ENCODE measurements at places on chromosomes 5 and 9. TPM values are rescaled to one million over a fixed set of nuclear protein-coding genes. Genes with fewer than 3 reads are reported as not detected.

- no peaks in the 10 kb centered on the region for H3K27me3 ChIP-seq
- no peak overlapping the region for H3K4me3 ChIP-seq
- no peak overlapping the region for H3K27ac ChIP-seq
- DNase-seq: no peak
These were observed 4.7 kb upstream of the FSD1L start for GRCh38 chr9:105443121-105443520.

The ADGRV1 gene
- total RNA-seq: 1.8 TPM

The NUDCD2 gene
- total RNA-seq: 1.2 TPM

- no peak overlapping the region for H3K4me3 ChIP-seq
- H3K27ac ChIP-seq: no peak overlapping the region
- H3K36me3 ChIP-seq: no peaks in the 10 kb centered on the region
- DNase-seq: no peak
These were observed 49.4 kb downstream of the MEF2C start for GRCh38 chr5:88833371-88834130.

GRCh38 chr5:39131210-39132127, 57.3 kb upstream of the RICTOR start:
- H3K4me1 ChIP-seq: no peaks in the 10 kb centered on the region
- no peak overlapping the region for H3K27ac ChIP-seq
- H3K36me3 ChIP-seq: no peaks in the 10 kb centered on the region
- H3K4me3 ChIP-seq: no peak overlapping the region

The FOXD4L4 gene
- not detected for total RNA-seq

DNA sequence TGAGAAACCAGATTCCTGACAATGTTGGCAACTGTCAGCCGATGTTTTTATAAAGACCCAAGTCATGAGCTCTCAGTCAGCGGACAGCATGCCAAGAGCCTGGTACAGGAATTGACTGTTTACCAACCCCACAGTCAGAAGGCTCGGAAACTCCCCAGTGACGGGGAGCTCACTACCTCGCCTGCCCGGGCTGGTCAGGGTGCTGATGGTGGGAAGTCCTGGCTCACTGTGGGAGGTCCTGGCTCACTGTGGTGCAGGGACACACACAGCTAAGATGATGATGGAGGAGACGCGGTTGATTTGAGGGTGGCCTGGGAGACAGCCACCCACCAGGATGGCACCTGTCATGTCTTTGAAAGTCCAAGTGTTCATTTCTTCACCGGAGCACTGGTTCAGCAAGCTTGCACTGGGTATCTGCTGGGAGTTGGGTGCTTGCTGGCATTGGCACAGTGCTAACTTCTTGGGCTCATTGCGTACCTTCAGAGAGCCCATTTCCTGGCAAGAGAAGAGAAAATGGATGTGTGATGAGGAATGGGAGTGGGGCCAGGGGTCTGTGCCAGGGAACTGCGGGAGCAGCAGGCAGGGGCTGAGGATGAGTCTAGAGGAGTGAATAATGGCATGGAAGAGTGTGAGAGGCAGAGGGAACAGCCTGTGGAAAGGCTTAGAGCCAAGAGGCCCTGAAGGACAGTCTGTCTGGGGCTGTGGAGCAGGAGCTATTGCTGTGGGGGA, 15.3 kb downstream of the ASS1 start:
- H3K4me1 ChIP-seq: peaks cover 11% of the 10 kb centered on the region
- no peak for DNase-seq
- no peak overlapping the region for H3K4me3 ChIP-seq
- no peak overlapping the region for H3K27ac ChIP-seq
- peaks cover 36% of the 10 kb centered on the region for H3K36me3 ChIP-seq

The MAT2B gene
- 26.8 TPM for total RNA-seq

DNA sequence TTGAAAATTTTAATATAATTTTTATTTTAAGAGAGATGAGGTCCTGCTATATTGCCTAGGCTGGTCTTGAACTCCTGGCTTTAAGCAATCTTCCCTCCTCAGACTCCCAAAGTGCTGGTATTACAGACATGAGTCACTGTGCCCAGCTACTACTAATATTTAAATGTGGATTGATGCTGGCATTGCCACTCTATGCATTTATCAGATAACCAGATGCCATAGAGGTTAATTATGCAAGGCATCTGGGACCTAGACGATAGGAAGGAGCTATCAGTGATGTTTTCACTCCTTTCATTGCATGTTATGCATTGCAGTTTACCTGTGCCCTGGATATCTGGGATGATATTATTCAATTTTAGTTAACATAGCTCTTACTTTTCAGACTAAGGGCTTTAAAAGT, 127.0 kb downstream of the RPS23 start:
- no peak overlapping the region for H3K27ac ChIP-seq
- DNase-seq: no peak
- H3K4me3 ChIP-seq: no peak overlapping the region

The SNAPC4 gene
- 5.8 TPM for total RNA-seq

DNA sequence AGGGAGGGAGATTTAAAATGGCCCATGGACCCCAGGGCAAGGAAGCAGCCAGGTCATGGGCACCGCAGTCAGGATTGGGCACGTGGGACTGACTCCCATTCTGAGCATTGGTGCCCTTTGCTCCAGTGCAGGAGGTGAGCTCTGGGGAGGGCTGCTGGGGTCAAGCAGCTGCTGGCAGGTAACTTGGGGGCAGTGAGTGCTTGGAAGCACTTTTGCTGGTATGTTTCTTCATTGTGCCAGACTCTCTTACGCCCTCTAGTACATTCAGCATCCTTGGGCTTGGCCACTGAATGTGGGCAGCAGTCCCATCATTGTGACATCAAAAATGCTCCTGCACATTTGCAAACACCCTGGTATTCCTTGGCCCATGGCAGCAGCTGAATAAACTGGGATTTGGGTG, 32.7 kb downstream of the PRRC2B start:
- H3K27me3 ChIP-seq: no peaks in the 10 kb centered on the region
- no peaks in the 10 kb centered on the region for H3K36me3 ChIP-seq
- no peak overlapping the region for H3K4me3 ChIP-seq
- H3K4me1 ChIP-seq: peaks cover 46% of the 10 kb centered on the region
- DNase-seq: no peak
- no peak overlapping the region for H3K27ac ChIP-seq

DNA sequence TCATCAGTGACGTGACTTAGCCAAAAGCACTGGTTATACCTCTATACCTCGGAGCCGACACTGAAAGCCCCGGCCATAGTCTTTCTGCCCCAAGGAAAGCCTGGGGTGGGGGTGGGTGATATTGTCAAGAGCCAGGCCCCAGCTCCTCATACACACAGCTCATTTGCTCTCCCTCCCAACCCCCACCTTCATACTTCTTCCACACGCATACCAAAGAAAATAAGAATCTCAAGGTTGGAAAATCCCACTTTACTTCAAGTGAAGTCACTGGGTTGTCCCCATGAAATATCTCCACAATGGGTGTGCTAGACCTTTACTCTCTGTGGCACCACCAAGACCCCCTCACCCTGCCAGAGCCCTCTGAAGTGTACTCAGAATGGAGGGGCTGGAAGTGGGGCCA, 27.1 kb upstream of the MGAT1 start:
- peak overlapping the region; percentile 99 for H3K27ac ChIP-seq
- H3K27me3 ChIP-seq: no peaks in the 10 kb centered on the region
- peaks cover 49% of the 10 kb centered on the region for H3K4me1 ChIP-seq
- no peak for DNase-seq

DNA sequence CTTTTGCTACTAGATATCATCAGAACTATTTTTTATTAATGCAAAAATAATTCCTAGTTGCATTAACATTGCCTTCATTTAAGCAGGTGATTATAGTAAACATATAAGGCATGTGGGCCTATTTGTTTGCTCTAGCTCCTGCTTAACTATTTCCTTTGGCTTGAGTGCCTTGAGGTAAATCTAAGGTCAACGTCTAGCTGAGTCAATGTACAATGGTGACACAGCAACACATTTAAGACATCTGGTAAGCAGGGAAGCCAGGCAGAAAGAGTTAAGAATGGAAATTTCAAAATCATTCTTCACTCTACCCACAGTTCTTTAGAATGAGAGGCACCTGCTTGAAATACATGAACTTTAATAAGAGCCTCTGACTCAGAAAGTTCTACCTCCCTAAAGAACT, 111.9 kb upstream of the FST start:
- H3K4me1 ChIP-seq: no peaks in the 10 kb centered on the region
- H3K27ac ChIP-seq: no peak overlapping the region
- no peaks in the 10 kb centered on the region for H3K36me3 ChIP-seq
- H3K27me3 ChIP-seq: no peaks in the 10 kb centered on the region
- peak; percentile 25 for DNase-seq

- H3K36me3 ChIP-seq: no peaks in the 10 kb centered on the region
- no peaks in the 10 kb centered on the region for H3K4me1 ChIP-seq
- H3K27me3 ChIP-seq: no peaks in the 10 kb centered on the region
- H3K27ac ChIP-seq: no peak overlapping the region
- no peak overlapping the region for H3K4me3 ChIP-seq
- DNase-seq: peak; percentile 41
These were observed 179.2 kb downstream of the DAB2IP start for GRCh38 chr9:121830441-121831140.

The ERAP2 gene
- total RNA-seq: 20.6 TPM

The WHRN gene
- total RNA-seq: 3.7 TPM

The FRRS1L gene
- total RNA-seq: 4.5 TPM

DNA sequence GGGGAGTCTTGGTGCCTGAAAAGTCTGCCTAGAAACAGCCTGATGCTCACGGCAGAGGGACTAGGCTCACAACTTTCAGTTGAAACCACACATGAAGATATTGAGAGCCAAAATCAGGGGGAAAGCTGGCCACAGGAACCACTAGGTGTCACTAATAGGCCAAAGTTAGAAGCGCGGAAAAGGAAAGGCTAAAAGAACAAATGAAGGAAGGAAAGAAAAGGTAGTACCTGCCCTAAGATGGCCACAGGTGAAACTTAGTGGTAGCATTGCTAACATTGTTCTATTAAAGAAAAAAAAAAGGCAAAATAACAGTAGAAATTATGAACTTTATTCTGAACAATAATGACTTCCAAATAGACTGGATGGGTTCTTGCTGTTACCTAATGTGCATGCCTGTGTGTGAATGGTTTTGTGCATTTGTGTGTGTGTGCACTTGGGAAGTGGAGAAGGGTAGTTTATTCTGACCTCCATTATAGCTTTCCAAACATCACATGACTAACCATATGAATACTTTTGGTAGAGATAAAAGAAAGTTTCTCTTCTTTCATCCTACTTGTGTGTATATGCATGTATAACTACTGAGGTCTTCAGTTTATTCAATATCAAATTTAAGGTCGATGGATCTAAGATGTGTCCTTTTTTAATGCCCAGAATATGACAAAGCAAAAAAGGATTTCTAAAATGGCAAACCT, 2.1 kb upstream of the RFESD start:
- no peaks in the 10 kb centered on the region for H3K36me3 ChIP-seq
- H3K4me1 ChIP-seq: peaks cover 17% of the 10 kb centered on the region
- no peak overlapping the region for H3K4me3 ChIP-seq
- no peaks in the 10 kb centered on the region for H3K27me3 ChIP-seq

DNA sequence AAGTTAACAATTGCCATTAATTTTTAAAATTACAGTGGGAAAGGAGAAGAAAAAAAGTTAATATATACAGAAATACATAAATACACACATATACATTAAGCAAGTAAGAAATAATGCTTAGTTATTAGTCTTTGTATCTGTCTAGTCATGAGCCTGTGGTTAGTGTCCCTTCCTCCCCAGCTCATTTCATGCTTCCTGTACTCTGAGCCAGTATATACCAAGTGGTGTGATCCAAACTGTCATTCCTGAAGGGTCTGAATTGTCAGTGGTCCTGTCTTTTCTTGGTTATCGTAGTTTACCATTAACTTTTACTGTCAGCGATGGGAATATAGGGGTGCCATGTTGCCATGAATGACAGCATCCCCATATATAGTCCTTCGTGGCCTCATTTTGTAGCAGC, 24.2 kb upstream of the STOM start:
- H3K27ac ChIP-seq: no peak overlapping the region
- H3K4me3 ChIP-seq: no peak overlapping the region
- DNase-seq: no peak
- H3K36me3 ChIP-seq: no peaks in the 10 kb centered on the region
- no peaks in the 10 kb centered on the region for H3K27me3 ChIP-seq

DNA sequence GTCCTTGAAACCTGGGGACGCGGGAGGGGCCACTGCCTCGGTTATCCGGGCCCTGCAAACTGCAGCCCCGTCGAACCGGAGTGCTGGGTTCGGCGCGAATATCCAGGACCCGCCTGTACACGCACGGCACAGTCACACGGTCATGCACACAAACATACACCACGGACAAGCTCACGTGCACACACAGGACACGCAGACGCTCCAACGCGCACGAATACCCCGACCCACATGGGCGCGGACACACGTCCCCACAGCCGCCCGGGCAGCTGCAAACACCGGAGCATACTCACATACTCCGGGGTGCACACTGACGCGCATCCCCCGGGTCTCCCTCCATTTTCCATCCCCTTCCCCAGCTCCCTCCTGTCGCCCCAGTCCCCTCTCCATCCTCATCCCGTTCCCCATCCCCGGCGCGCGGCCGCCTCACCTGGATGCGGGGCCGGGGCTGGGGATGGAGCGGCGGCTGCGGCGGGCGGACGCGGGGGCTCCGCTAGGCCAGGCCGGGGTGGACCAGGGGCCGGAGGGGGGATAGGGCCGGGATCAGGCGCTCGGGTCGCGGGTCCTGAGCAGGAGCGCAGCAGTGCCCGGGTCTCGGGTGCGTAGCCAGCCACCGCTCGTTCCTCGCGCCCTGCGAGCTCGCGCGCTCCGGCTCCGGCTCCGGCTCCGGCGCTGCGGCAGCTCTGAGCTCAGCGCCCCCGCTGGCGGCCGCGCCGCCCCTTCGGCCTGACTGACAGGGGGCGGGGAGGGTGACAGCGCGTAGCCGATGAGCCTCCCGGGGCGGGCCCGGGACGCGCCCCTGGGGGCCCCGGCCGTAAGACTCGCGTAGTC, at the start of the genes EIF4E1B and SNCB:
Gene EIF4E1B (plus strand): TSS at position 823 of the 828 bp plus-strand sequence. CDS start 12,113 bp downstream, outside the sequence.
Gene SNCB (minus strand): TSS at position 682 of the 828 bp plus-strand sequence. CDS start 880 bp downstream, outside the sequence.
- DNase-seq: peak; percentile 84
- H3K4me3 ChIP-seq: peak within 1 kb of the TSS; percentile 32
- H3K27ac ChIP-seq: no peak within 1 kb of the TSS
- no peaks in the 10 kb centered on the region for H3K36me3 ChIP-seq
- peaks cover 23% of the 10 kb centered on the region for H3K4me1 ChIP-seq
- H3K27me3 ChIP-seq: peaks cover 11% of the 10 kb centered on the region

DNA sequence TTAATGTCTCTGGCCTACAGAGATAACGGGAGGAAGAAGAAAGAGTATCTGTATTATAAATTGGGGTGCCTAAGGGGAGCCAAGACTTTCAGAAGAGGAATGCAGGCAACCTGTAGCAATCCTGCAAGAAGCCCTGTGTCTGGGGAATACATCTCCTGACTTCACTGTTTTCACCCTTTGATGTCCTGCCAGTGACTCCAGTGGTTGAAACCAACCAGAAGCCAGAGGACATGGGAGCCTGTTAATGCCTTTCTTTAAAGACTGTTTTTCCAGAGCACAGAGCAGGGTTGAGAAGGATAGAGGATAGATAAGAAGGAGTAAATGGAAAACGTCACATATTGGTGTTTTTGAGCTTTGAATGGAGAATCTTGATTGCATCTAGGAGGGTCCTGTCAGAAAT, 151.2 kb downstream of the HACD4 start:
- H3K4me3 ChIP-seq: no peak overlapping the region
- no peaks in the 10 kb centered on the region for H3K27me3 ChIP-seq
- no peak overlapping the region for H3K27ac ChIP-seq
- no peak for DNase-seq
- H3K4me1 ChIP-seq: no peaks in the 10 kb centered on the region

GRCh38 chr9:16401701-16402100, 468.8 kb downstream of the BNC2 start:
- H3K27ac ChIP-seq: no peak overlapping the region
- no peak overlapping the region for H3K4me3 ChIP-seq
- no peaks in the 10 kb centered on the region for H3K27me3 ChIP-seq
- no peaks in the 10 kb centered on the region for H3K4me1 ChIP-seq
- no peaks in the 10 kb centered on the region for H3K36me3 ChIP-seq
- no peak for DNase-seq
